ENCODE measurements at places on chromosomes 4 and X.

- peak; percentile 61 for DNase-seq
These were observed 258.1 kb upstream of the NEIL3 start for GRCh38 chr4:177051473-177052060.

DNA sequence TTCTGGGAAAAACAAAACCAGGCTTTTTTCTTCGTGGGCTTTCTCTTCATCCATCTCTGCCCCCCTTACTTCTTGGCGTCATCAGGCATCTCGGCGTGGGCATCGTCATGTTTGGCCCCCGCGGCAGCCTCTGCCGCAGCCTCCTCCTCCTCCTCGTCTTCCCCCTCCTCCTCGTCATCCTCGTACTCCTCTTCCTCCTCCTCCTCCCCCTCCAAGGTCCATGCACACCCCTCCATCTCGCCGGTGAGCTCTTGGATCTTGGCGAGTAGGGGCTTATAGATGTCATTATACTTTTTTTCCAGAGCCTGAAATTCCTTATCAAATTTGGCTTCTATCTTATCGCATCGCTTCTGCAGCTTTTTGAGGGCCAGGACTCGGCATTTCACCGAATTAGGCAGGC, 488 bp downstream of the NAP1L5 start:
- peak; percentile 4 for DNase-seq

DNA sequence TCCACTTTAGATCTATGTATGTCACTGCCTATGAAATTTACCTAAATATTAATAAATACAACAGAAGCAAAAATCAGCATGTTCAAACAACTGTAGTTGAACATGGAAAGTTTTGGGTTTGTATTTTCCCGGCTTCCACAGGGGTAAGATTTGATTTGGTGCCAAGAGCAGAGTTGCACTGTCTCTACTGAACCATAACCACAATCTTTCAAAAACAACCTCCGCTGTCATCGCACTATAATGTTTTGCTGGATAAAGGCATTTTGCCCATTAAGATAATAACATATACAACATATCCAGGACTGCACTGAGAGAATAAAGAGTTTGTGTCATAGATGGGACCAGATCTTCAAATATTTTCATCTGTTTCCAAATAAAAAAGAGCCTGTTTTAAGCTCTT, 94.9 kb downstream of the TENM3 start:
- DNase-seq, result no peak

GRCh38 chrX:3526731-3527130, 180.3 kb upstream of the MXRA5 start:
- DNase-seq, result no peak

DNA sequence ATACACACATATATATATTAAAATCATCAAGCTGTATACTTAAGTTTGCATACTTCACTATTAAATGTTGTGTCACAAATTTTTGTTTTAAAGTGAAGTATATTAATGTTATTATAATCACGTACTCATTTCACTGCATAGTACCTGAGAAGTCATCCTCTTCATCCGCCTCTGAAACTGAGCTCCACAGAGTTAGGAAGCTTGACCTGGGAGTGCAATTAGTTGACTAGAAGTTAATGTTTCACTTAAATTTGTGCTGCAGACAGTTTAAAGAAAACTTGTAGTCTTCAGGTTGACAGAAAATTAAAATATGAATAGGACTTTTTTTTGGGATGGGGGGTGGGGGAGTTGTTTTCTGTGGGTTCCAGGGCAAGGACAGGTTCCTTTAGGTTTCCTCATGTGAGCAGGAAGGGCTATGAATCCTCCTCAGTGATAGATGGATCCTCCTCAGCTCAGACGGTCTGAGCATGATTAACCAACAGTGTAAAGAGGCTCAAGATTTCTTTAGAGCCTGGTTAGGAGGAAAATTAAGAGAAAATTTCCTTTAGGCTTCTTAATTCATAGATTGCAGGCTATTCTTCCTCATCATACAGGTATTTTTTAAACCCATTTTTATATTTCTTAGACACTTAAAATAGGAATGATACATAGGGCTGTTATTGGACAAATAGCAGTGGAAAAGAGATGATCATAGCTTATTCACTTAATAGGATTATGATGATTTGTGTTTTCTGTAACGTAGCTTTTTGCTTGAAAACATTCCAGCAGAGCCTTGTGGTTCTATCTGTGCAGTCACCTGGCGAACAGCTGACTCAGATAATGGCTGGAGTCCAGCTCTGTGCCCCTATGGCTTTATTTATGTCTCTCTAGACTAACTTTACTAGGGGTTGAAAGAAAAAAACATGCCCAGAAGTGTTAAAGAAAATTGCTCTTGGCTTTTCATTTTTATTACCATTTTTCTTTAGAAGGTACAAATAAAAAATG, 102.7 kb downstream of the SLC4A4 start:
- no peak for DNase-seq

DNA sequence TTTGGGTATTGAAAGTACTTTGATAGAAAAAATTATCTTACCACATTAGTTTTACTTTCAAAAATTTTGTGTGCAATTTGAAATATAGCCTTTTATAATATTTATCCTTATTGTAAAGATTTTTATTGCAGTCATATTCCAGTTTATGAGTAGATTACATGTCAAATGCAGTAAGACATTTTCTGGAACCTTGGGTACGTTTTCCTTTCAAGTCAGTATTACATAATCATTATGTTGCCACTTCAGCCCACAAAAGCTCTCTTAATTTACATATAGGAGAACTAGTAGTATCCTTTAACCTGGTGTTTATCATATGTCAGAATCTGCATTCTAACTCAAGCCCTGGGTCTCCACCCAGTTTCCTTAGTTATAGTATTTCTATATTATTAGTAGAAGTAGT, 98.5 kb downstream of the CENPC start:
- DNase-seq, result no peak

GRCh38 chr4:98614662-98615061, 43.7 kb downstream of the TSPAN5 start:
- DNase-seq, result no peak

DNA sequence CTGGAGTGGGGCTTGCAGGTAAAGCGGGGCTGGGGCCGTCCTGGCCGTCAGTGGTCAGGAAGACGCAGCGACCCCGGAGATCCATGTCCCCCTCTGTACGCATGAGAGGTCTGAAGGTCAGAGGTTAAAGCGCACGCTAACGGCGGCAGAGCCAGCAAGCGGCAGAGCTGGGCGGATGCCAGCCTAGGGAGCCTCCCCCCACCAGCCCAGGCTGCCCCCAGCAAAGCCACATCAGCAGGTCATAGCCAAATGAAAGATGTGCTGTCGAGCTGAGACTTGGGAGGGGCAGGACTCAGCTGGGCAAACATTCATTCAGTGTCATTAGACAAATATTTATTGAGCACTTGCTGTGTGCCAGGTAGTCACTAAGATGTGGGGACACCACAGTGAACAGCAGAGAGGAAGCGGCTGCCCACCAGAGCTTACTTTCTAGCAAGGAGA, 593 bp upstream of the JAKMIP1 start:
- DNase-seq, result no peak

DNA sequence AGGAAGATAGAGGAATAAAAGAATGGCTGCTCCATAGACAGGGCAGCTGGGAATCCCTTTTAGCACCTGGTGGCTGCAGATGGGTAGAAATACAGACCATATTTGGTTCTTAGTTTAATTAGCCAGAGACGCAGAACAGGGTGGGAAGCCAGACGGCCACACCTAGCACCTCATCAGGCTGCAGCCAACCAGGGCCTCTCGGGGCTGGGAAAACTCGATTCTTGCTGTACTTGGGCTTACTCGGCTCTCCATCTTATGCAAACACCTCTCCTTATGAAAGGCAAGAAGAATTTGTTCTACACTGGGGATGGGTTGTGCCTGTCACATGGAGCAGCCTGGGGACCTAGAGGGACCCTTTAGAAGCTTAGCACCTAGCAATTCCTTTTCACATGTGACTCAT, 19.7 kb downstream of the IRAK1 start:
- DNase-seq, result peak; percentile 46

DNA sequence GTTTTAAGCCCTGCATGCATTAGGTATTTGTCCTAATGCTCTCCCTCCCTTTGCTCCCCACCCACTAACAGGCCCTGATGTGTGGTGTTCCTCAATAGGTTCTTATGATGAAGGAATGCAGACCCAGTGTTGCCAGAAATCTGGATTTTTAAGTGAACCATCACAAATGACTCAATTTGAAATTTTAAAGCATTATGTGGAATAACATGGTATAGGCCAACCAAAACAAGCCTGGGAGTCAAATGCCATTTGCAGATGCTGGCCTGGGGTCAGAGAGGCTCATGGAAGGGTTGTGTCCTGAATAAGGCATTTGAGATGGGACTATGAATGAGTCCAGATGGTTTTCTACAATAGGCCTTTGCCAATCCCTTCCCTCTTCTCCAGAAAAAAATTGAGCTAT, 179.6 kb downstream of the SHROOM3 start:
- DNase-seq, result no peak

GRCh38 chrX:27924718-27925117, 56.5 kb downstream of the DCAF8L1 start:
- no peak for DNase-seq

DNA sequence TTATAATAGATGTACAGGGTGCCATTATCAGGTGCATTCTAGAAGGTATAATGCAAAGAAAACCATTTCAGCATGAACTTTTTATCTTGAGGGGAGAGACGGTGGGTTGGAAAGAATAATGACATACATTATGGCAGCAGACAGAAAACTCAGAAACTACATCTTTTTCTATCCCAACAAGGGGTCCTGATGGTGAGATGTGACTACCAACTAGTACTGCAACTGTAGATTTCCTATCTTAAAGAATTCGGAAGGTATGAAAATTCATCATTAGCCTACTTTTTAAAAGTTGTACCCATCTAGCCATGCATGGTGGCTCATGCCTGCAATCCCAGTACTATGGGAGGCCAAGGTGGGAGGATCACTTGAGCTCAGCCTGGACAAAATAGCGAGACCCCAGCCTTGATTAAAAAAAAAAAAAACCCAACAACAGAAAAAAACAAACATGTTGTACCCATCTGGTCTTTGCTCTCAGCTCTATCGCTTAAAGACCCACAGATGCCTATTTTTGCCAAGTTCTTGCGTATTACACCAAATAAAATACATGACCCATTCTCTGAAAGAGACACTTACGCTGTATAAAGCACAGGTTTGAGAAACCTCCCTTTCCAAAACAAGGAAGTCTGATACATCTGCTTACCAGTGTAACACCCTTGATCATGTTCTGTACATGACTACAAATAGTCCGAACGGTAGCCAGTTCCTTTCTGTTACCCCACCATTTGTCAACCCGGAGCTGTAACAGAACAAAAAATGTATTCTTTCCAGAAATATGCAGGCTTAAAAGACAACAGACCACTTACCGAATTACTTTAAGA, 1.6 kb downstream of the RPL9 start:
- DNase-seq, result peak; percentile 32

DNA sequence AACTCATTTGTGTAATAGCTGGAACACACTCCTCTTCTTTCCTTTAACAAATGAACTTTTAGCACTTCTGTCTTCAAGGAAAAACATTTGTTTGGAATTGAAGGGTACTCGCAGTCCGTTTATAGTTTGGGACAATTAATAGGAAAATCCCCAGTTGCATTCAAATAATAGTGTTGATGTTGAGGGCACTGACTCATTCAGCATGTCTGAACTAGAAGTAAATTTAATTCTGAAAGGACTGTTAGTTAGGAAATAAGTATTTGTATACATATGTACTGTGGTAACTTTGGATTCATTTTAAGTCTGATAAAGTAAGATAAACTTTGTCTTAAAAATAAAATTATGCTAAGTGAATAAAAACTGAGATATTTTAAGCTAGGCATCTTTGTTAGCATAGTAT, 27.2 kb downstream of the FAM199X start:
- no peak for DNase-seq

DNA sequence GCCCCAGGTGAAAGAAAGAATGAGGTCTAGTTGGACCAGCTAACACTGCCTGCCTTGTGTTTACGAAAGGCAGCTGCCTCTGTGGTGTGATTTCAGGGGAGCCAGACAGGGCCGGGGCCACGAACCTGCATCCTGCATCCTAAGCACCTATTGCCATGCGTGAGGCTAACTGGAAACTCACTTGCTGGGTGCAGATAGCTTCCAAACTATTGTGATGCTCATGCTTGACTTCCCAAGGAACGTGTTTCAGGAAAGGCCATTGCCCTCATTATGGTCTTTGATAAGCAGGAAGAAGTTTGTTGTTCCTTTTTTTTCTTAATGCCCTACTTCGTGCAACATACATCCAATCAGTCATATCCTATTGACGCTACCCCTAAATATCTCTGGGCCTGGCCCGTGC, 2.3 kb upstream of the IRF2 start:
- DNase-seq, result no peak

- no peak for DNase-seq
These were observed 71.4 kb downstream of the TSC22D3 start for GRCh38 chrX:107704181-107704580.

GRCh38 chr4:26542991-26543390, 40.9 kb upstream of the TBC1D19 start:
- DNase-seq, result no peak

DNA sequence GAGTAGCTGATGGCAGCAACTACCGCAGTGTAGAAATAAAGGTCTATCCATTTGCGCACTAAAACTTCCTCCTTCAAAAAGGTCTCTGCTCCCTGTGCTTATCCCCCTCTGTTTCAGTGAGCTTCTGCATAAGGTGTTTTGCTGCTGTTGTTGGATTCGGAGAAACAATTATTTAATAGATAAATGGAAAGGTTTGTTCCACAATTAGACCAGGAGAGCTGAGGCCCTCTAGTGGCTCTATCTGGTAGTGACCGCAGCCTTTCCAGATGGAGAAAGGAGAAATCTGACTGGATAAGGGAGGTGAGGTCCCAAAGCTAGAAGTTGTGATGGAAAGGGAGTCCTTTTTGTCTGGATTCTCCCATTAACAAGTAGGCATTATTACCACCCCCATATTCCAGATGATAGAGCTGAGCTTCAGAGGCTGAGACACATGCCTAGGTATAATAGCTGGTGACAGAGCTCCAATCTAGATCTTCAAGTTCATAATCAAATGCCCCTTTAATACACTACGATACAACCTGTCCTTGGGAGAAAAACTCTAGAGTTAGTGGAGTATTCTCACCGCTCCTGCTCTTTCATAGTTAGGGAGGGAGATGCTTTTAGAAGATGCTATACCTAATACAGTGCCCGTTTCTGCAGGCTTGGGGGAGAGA, 5.1 kb upstream of the GABRQ start:
- peak; percentile 21 for DNase-seq

DNA sequence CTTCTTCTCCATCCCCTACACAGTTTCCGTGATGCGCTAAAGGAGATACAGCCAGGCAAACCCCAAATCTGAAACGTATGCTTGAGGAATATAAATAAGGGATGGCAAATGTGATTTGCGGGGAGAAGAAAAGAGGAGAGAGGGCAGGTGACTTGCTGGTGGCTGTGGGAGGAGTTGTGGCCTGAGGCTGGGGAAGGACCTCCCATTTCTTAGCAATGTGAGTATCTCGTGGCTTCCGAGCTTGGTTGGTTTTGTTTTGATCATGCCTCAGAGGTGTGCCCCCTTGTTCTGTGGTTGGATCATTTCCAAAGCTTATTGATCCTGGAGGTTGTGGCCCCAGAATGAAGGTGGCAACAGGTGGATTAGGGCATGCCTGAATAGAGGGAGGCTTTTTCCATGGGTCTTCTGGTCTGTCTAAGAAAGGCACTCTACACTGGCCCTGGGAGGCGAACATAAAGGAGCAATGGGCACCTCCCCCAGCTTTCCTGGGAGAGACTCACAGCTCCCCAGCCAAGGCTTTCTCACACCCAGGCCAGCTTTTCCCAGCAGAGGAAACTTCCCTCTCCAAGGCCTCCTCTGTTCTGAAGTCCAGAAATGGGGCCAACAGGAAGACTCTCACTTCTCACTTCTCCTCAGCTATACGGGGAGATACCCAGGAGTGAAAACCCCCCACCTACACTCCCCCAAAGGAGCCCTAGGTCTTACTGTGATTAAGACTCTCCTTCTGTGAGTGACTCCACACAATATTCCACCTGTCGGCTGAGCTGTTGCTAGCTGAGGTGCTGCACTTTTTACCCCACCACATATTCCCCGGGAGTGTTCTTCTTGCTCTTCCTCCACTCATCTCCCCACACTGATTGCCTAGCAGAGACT, 40.0 kb downstream of the C4orf51 start:
- no peak for DNase-seq

Data from NB4 (cell line).